HT1080 (cell line): ENCODE measurements at places on chromosomes 1 and 21.

- no peak for DNase-seq
Observed at GRCh38 chr1:1602304-1602967, 2.5 kb upstream of the FNDC10 start.

GRCh38 chr1:178051071-178051470, 42.8 kb upstream of the RASAL2 start:
- no peak for DNase-seq

- no peak for DNase-seq
Observed at GRCh38 chr1:15115542-15116330, 37.8 kb upstream of the TMEM51 start.

GRCh38 chr1:66371233-66372005, 162.5 kb upstream of the SGIP1 start:
- DNase-seq = peak; percentile 71

DNA sequence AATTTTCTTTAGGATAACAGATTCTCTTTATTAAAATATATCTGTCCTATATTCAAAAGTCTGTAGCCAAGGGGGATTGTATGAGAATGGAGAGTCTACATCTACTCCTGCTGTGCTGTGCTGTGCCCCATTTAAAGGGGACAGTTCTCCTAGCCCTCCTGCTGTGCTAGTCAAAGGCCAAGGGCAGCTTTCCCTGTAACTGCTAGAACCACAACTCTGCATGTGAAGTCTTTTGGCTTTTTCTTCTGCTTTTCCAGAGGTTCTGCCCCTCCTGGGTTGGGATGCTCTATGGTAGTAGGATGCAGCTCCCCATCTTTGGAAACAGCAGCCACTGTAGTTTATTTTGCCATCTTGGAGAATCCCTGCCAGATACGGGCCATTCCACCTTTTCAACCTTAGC, 197.5 kb upstream of the JUN start:
- DNase-seq = no peak

GRCh38 chr1:223062177-223062576, 80.9 kb downstream of the TLR5 start:
- DNase-seq = no peak

DNA sequence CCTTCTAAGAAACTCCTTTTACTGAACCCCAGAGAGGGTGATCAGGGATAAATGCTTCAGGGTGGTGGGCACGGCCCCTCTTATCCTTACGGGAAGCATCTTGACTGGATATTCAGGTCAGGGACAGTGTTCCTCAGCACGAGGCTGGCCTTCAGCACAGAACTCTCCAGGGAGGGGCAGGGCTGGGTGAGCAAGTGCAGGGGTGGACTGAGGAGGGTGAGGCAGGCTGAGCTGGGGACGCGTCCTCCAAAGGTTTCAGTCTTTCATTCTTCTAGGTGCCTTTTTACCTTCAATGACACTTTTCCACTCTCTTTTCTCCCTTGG, 52.3 kb downstream of the RASSF5 start:
- no peak for DNase-seq

DNA sequence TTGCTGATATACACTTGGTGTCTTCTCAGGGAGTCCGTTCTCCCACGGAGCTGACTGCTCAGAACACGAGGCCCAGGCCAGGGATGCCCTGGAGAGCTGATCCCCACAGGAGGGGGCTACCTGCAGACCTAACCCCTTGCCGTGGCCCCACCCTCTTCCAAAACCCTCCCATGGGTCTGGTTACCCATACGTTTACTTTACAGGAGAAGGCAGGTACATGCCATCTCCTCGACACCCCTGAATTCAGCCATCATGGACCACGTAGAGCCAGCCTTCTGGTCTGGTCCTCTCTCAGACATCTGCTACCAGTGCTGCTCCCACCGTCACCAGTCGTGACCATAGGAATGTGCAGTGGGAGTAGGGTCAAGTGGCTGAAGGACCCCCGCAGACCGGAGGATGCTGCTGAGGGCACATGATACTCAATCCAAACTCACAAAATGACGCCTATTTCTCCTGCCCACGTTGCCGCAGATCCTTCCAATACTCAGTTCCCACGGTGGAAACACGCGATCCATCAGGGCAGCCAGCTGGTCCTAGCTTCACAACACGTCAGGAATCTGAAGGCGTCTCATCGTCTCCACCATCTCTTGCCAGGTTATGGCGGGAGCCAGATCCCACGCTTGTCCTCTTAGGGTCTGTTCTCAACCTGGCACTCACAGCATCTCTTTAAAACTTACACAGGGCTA, 26.7 kb downstream of the PGBD5 start:
- DNase-seq = no peak

- DNase-seq = peak; percentile 84
Observed at GRCh38 chr1:114015075-114015474, 35.8 kb downstream of the OLFML3 start.

- no peak for DNase-seq
Observed at GRCh38 chr1:183129921-183130690, 56.0 kb upstream of the LAMC2 start.

GRCh38 chr1:221059506-221059905, 180.3 kb downstream of the HLX start:
- no peak for DNase-seq

- DNase-seq = peak; percentile 52
Observed at GRCh38 chr1:236868625-236869467, 73.8 kb downstream of the MTR start.

DNA sequence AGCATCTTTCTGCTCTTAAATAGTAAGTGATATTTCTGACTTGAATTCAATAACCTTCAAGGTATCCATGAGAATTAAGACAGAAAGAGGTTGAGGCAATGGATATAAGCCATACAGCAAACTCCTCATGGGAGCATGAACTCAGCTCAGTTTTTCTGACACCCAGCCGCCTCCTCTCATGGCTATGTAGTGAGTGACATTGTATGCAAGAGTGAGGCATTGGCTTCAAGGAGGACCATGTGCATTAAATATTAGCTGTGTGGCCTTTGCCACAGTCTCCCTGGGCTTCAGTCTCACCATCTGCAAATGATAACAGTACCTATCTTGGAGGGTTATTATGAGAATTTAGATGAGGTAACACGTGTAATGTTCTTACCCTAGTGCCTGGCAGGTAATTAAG, 23.4 kb downstream of the NIBAN1 start:
- DNase-seq = no peak

GRCh38 chr1:226674892-226675714, 64.0 kb downstream of the ITPKB start:
- no peak for DNase-seq

GRCh38 chr1:204443871-204444581, 32.4 kb upstream of the PPP1R15B start:
- DNase-seq = peak; percentile 56

- peak; percentile 39 for DNase-seq
Observed at GRCh38 chr1:224564454-224565084, 51.5 kb upstream of the CNIH3 start.

- peak; percentile 94 for DNase-seq
Observed at GRCh38 chr1:143735764-143736461, 235.9 kb downstream of the FAM72C start.

GRCh38 chr1:110450929-110451328, at the start of gene PROK1:
PROK1 (plus strand) TSS chr1:110451149; CDS start chr1:110451217, 68 bp downstream.
- DNase-seq = no peak

GRCh38 chr1:2412773-2413494, 570 bp upstream of the PEX10 start:
- DNase-seq = peak; percentile 48

DNA sequence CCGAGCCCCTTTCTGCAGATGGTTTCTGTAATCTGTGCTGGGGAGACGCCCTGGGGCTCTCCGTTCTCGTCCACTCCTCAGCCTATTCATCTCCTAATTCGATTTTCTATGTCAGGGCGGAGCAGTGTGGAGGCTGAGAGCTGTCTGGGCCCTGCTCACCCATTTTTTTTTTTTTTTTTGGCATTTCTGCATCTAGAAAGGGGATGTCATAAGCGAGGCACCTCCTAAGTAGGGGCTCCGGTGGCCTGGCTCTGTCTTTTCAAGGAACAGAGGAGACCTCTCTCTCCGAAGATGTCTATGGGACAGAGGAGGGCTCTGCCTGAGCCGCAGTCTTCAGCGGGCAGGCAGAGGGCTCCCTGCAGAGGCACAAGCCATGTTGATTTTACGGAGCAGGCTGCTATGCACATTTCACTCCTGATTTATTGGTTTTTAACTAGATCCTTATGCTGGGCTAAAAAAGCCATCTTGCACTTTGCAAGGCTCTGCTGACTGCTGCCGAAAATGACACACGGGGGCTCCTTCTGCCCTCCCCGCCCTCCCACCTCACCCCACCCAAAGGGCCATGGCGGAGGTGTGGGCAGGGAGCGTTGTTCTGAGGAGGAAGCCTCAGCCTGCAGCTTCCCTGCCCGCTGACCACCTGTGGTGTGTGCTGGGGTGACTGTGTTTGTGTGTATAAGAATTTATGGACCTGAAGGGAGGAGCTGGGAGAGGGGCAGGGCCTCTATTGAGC, 71.0 kb downstream of the FOXD2 start:
- DNase-seq = no peak

GRCh38 chr1:36118447-36119204, 6.4 kb downstream of the COL8A2 start:
- DNase-seq = no peak

- peak; percentile 34 for DNase-seq
Observed at GRCh38 chr1:165162671-165163241, 193.8 kb downstream of the LMX1A start.

GRCh38 chr1:240492832-240493440, 119.0 kb downstream of the GREM2 start:
- DNase-seq = no peak

GRCh38 chr1:59199147-59199546, 97.7 kb upstream of the FGGY start:
- no peak for DNase-seq

- no peak for DNase-seq
Observed at GRCh38 chr1:30411206-30411605, 312.2 kb downstream of the MATN1 start.

DNA sequence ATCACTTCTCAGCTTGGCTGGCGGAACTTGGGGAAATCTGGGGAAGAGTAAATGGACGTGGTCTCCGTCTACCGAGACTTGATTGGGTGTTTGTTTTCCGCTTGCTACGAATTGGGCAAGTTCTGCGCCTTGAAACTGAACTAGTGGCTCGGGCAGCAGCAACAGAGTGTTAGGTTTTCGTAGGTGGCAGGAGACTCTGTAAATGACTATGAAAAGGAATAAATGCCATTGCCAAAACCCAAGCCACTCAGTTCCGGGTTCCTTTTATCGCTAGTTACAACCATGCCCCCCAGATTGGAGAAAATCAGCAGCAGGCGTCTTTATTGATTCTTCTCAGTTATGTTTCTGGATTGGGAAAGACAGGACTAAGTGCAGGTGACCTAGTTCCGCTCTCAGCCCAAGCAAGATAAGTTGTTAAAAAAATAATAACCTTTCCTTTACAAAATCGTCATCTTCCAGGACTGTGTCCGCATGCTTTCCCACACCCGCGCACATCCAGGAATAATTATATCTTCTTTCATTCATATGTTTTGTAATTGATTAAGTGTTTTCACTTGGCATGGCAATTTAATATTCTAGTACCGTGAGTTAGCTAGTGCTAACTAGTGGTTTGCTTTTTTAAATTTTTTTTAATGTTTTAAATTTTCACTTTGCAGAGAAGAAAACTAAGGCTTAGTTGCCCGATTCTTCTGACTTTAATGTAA, 3.4 kb downstream of the LHX9 start:
- no peak for DNase-seq

DNA sequence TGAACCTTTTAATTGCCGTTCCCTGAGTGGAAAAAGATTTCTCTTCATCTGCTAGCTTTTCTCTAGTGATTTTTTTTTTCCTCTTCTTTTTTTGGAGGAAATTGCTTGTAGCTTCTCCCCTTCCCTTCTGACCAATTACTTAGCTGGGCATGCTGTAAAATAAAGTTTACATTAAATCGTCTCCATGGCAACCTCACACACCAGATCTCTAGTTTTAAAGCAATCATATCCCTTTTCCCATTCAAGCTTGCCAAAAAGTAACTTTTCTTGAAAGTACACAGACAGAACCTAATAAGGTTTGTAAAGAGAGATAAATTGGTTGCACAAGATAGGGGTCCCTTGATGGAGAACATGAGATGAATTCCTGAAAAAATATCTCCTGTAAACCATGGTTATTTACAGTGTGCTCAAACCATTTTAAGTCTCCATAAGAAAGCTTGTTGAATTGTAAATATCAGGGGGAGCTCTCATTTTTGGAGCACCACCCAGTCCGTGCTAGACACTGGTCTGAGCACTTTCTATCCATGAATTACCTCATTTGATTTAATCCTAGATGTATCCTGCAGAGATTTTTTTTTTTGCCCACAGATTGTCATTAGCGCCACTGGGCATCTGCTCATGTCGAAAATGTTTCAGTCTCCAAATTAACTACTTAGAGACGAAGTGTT, 32.6 kb upstream of the HTR1D start:
- peak; percentile 23 for DNase-seq

- peak; percentile 43 for DNase-seq
Observed at GRCh38 chr1:116878804-116879477, 30.8 kb upstream of the PTGFRN start.

- no peak for DNase-seq
Observed at GRCh38 chr1:151581921-151582320, 29.9 kb upstream of the SNX27 start.

GRCh38 chr1:121522061-121522759, 337.4 kb downstream of the SRGAP2C start:
- no peak for DNase-seq

GRCh38 chr1:32051706-32052105, 21.0 kb upstream of the TMEM39B start:
- no peak for DNase-seq

DNA sequence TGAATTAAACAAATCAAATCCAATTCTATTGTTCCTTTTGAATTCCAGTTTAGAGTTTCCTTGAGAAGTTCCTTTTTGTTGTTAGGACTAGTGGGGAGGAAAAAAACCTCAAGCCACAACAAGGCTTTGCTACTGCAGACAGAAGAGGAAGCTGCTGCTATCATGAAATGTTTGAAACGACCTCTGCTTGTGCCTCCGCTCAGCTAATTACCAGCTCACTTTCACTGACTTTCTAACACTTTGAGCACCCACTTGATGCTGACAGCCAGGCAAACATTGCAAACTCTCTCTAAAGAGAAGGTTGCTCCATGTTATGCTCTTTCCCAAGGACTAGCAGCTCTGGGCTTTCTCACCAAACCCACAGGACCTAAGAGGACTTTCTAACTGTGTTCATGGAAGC, 203.9 kb upstream of the PROX1 start:
- no peak for DNase-seq

DNA sequence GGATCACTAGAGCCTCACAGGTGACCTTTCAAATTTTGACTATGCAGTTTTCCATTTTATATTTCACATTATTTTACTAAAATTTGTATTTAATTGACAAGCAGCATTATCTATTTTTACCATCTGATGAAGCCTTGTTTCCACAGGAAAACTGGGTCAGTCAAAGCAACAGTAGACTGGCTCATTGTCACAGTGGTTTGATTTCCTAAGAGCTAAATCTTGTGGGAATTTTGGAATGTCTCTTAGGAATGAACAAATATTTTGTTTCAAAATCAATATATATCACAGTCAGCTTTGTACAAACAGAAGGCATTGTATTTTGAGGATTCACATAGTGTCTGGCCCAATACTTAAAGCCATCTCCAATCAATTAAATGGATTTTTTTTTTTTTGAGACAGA, 152.6 kb upstream of the RNPC3 start:
- no peak for DNase-seq
